Neural progenitor cell (in vitro differentiated cells): ENCODE measurements at places on chromosomes 11 and 22. TPM values are rescaled to one million over a fixed set of nuclear protein-coding genes. Genes with fewer than 3 reads are reported as not detected.

The RBM4 gene
- 172 and 206 TPM in 2 replicates for total RNA-seq

The CNTF gene
- 1.6 and 4.2 TPM in 2 replicates for total RNA-seq

The OTOG gene
- total RNA-seq: 0.34 and 42.1 TPM in 2 replicates

The POTEH gene
- not detected in 2 replicates for total RNA-seq

The CHID1 gene
- total RNA-seq: 56.6 and 62.9 TPM in 2 replicates

The INSC gene
- total RNA-seq: 0.09 and 0.87 TPM in 2 replicates

The OR8G1 gene
- not detected in 2 replicates for total RNA-seq

The NEFH gene
- total RNA-seq: 0.31 and 0.43 TPM in 2 replicates

The C11orf42 gene
- total RNA-seq: not detected in 2 replicates

The ADORA2A gene
- 0.51 and 5.8 TPM in 2 replicates for total RNA-seq

The QSER1 gene
- total RNA-seq: 49.4 and 79.2 TPM in 2 replicates

The TEX12 gene
- total RNA-seq: 0.15 and 0.51 TPM in 2 replicates
